ENCODE measurements at places on chromosomes 11 and 22.

DNA sequence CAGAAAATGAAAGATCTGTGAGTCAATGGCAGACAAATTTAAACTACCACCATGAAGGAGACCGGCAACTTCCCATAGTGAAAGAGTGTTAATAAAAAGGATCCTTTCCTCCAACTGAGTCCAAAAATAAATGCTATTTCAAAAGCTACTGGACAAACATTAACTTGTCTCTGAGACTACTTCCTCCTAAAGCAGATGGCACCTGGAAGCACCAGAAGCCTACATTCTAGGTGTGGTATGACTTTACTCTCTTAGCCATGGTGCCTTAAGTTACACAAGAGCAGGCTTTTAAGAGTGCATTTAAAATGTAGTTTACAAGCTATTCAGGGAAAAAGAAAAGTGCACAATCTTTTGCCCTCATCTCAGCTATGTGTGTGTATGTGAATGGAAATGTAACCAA, 2.5 kb downstream of the ARHGAP32 start:
- no peak for DNase-seq

GRCh38 chr11:72446929-72447769, 12.8 kb upstream of the CLPB start:
- DNase-seq: peak; percentile 52

GRCh38 chr22:45469281-45470073, 33.2 kb upstream of the FBLN1 start:
- DNase-seq: no peak

GRCh38 chr11:70531281-70532065, 133.1 kb downstream of the CTTN start:
- DNase-seq: no peak

DNA sequence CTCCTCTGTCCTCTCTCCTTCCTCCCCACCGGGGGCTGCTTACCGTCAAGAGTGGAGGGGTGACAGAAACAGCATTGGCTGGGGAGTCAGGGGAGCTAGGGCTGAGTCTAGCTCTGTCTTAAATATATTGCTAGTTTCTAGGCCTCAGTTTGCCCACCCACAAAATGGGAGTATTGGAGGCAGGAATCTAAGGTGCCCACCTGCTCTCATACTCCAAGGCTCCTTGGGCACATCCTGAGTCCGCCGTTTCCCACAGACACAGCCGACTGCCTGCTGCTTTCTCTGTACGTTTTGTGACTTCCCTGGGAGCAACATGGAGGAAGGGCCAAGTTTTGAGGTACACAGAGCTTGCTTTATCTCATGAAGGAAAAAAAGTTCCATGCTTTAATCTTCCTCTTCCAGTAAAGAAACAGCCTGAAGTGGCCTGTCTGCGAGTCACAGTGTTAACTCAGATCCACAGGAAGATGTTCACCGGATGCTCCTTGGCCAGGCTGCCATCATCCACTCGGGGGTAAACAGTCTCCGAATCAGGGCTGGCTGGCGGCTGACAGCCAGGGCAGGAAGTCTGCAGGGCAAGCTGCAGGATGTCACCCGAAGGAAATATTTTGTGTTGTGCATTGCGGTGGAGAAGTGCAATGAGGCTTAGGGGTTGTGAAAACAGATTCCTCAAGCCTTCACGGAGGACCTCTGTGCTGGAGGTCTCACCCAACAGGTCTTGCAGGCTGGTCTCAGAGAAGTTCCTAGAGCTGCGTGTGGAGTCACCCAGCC, 11.0 kb upstream of the CERK start:
- no peak for DNase-seq

DNA sequence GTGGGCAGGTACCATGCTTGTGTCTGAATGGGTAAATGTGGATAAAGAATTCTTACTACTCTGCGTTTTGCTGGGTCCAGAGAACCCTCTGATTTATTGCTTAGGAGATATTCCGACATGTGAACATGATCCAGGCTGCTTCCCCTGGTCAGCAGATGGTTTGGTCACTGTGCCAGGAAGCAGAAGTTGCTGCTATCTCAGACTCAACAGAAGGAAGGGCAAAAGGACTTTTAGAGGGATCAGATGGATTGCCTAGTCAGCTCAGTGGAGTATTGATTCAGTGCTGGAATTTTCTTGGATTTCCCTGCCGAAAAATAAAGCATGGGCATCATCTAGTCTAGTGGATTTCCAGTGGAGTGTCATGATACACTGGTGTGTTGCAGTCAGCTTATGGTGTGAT, 440.1 kb downstream of the NTM start:
- DNase-seq: no peak

All from NCI-H345 (cell line).